Stimulated activated CD4-positive, alpha-beta T cell treated with anti-CD3 and anti-CD28 coated beads, Interleukin-1b, Interleukin-23, amount 100 ng/mL, for 1 hour (primary cell): ENCODE measurements at places on chromosomes 6 and 20.

DNA sequence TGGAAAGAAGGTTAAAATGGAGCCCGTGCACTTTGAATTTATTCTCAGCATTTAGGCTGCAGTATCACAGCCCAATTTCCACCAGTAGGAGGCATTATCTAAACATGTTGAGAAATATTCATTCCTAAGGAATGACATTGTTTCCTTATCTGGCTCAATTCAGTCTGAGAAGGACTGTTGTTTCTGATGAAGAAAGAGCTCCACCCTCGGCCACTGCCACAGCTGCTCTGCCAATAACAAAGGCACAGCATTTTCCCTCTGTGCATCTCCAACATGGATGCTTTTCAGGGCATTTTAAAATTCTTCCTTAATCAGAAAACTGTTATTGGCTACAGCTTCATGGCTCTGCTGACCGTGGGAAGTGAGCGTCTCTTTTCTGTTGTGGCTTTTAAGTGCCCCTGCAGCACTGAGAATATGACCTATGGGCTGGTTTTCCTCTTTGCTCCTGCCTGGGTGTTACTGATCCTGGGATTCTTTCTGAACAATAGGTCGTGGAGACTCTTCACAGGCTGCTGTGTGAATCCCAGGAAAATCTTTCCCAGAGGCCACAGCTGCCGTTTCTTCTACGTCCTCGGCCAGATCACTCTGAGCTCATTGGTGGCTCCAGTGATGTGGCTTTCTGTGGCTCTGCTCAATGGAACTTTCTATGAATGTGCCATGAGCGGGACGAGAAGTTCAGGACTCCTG lies at the start of gene CALHM5:
CALHM5 (plus strand) TSS at position 216 of the 687 bp plus-strand sequence; CDS start at position 274, 58 bp downstream.
- no peak for DNase-seq

DNA sequence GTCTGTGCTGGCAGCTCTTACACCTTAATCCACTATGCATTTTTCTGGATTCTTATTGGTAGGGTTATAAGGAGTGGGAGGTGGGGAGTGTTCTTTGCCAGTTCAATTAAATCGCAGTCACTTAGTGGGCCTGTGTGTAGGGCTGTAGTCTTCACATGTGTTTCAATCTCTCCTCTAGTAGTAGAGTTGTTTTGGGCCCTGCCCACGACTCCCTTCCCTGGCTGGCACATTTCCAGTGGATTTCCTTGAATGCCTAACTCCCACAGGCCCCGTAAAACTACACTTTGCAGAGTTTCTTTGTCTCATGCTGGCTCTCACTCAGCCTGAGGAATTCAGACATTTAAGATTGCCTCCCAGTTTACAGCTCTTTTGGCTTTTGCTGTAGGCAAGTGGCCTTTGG lies 414.0 kb upstream of the OPRM1 start:
- no peak for DNase-seq

DNA sequence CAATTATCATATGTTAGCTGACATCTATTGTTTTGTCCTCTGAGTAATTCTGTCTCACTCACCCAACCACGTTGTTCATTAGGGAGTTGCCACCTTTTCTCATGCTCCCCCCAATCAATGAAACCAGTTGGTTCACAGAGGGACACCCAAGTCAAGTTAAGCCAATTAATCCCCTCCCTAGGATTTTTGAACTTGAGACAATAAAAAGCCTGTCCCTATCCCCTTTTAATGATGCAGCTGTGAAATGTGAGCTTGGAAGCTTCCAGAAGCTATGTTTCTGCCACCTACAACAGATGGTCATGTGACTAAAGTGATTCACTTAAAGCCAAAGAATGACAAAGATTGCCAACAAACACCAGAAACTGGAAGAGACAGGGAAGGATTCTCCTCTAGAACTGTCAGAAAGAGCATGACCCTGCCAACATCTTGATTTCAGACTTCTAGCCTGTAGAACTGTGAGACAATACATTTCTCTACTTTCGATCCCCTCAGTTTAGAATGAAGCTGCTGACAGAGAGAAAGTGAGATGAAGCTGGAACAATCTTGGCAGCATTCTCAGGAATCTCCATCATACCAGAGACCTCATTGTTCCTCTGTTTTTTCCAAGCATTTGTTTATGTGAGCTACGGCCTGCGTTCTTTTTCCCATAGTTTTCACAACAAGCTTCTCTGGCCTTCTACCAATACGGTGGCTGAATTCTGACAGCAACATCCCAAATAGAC lies 57.8 kb upstream of the TPD52L1 start:
- DNase-seq: no peak

DNA sequence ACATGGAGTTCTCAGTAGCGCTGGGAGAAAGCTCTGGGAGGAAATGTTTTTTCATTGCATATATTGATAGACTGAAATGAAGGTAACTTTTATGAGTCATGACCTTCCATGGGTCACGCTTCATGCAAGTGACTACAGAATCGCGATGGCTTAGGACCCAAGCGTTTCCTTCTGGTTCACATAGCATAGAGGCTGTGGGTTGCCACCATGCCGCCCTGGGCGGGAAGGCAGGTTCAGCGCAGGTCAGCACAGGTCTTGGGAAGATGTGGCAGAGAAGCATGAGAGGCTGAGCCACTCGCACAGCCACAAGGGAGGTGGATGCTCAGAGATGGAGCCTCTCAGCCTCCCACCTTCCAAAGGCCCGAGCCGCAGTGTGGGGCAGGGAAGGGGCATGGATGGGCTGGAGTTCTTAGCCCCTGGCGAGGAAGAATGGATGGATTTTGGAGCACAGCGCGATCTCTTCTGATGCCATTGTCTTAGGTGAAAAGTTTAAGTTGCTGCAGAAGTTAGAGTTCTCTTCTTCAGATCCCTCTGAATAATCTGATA lies 219.5 kb downstream of the SMOC2 start:
- no peak for DNase-seq

DNA sequence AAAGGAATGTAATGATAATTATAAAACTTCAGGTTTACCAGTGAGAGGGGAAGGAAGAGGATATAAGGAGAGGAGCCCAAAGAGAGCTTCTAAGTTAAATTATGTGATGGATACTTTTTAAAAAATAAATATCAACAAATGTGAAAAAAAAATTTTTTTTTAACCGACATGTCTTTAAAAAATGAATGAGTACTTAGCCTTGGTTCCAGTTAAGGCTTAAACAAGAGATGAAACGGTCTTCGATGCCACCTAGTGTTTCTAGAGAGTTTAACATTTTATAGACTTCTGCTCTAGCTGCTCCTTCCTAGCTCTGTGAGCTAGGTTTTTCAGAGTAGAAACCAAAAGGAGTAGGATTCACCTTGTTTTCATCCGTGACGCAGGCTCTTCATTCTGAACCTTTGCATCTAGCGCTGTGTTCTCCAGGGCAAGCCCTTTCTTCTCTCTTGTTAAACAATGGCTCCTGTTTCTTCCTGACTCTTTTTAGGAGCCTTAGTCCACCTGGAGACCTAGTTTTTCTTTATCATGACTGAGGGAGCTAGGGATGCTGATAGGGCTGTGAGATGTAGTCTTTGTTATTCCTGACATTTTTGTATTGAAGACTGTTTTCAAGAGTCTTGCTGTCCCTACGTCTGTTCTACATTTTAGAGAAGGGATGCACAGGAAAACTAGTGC lies 42.4 kb upstream of the GNRH2 start:
- DNase-seq: no peak

GRCh38 chr20:48761023-48761785 lies 66.6 kb downstream of the PREX1 start:
- no peak for DNase-seq

DNA sequence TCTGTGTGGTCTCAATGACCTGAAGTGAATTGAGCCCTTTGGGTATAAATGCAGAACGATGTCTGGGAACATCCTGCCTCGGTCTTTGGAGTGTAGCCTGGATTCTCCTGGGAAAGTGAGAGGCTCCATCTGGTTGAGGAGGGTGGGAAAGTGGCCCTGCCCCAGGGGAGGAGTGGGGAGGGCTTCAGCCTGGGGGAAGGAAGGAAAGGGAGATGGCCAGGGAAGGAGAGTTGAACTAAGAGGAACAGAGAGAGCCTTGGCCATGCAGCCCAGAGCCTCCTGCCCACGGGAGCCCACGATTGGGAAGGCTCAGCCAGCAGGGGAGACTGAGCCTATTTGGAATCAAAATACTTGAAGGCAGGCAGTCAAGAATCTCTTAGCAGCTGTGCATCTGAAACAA lies 2.3 kb upstream of the EPB41L1 start:
- no peak for DNase-seq

DNA sequence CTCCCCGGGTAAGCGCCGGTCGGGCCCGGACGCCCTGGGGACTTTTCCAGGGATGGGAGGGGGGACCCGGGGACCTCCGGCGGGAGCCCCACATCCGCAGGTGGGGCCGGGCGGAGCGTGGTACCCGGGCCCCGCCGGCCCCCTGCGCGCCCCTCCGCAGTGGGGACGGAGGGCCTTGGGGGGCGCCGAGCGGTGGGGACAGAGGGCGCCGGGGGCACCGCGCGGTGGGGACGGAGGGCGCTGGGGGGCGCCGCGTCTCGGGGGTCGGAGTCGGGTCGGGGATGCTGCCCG lies 270 bp downstream of the PLEKHG1 start:
- DNase-seq: no peak

DNA sequence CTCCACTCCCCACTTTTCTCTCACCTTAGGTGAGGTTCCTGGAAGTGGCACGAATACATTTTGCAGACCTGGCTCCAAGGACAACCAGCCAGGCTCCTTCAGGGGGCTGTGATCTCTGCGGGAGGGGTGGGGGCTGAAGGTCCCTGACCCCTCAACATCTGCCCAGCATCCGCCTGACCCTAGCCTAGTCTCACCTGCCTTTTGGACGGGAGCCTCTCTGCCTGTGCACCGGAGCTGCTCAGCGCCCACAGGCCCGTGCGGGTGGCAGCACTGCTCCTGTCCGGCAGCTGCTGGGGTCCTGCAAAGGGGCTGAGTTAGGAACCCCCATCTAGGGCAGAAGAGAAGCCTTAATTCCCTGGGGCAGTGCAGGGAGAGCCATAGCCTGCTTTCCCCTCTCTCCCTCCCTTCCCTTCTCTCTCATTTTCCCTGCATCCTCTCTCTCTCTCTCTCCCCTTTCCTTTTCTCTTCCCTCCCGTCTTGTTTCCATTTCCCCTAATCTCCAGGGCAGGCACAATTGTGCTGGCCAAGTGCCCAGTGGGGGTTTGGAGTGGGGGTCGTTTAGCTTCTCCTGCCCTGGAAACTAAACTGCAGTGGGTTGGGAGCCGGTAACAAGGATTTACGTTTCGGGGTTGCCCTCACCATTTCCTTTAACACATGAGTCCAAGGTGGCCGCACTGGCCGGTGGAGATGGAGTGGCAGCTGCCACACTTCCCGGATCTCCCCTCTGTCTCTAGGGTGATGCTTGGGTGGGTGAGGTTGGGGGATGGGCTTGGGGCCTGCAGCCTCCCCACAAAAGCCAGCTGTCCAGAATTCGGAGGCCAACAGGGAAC lies 54.1 kb downstream of the CTCFL start:
- no peak for DNase-seq

- no peak for DNase-seq
These were observed 1211.1 kb upstream of the GJE1 start for GRCh38 chr6:140921366-140922226.

- no peak for DNase-seq
These were observed 4.5 kb upstream of the FAM184A start for GRCh38 chr6:119083007-119083406.

DNA sequence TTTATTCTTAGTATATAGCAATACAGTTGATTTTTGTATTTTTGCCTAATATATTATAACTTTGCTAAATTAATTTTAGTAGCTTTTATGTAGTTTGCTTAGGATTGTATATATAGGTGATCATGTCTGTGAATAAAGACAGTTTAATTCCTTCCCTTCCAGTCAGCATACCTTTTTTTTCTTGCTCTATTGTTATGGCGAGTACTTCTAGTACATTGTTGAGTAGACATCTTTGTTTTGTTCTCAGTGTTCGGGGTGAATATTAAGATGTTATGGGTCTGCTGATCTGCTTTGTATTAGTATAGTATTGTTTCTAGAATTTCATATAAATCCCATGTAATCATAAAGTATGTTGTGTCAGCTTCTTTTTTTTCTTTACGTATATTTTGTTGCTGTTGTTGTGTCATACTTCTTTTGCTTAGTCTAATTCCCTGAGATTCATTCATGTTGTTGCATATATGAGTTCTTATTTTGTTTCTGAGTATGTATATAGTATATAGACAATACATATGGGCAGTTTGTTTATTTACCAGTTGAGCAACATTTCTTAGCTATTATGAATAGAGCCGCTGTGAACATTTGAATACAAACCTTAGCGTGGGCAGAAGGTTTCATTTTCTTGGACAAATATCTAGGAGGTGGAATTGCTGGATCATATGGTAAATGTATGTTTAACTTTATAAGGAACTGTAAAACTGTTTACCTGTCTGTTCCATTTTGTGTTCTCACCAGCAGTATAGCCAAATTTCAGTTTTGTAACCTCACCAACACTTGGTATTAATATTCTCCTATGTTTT lies 25.5 kb downstream of the NCOA3 start:
- no peak for DNase-seq

- DNase-seq: no peak
These were observed 634 bp downstream of the HSF2 start for GRCh38 chr6:122400121-122400450.

- DNase-seq: no peak
These were observed 9.5 kb downstream of the DEK start for GRCh38 chr6:18254793-18255192.

DNA sequence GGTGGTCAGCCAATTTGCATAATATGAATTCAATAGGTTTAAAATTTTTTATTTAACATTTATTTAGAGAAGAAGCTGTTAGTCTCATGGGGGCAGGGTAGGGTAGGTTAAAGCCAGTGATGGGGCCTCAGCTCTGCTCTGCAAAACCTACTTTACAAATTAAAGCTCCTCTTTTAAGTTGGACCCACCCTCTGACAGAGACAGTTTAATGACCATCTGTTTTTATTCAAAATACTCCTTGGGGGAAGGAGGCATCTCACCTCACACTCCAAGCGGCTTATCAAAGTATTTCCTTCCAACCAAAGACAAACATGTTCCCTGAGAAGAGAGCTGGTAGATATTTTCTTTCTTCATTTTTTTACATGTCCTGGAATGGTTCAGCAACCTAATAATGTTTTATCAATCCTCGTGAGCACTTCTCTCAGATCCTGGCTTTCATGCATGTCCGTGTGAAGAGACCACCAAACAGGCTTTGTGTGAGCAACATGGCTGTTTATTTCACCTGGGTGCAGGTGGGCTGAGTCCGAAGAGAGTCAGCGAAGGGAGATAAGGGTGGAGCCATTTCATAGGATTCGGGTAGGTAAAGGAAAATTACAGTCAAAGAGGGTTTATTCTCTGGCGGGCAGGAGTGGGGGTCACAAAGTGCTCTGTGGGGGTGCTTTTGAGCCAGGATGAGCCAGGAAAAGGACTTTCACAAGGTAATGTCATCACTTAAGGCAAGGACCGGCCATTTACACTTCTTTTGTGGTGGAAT lies 184.7 kb downstream of the GJA1 start:
- DNase-seq: no peak

- no peak for DNase-seq
These were observed 8.0 kb downstream of the CST3 start for GRCh38 chr20:23629542-23630391.
